Skeletal muscle tissue (tissue), 5 donors: ENCODE measurements at places on chromosomes 3 and 15. TPM values are rescaled to one million over a fixed set of nuclear protein-coding genes. Genes with fewer than 3 reads are reported as not detected.

CCDC12 gene
- 27.1 TPM for total RNA-seq

RHCG gene
- total RNA-seq, result not detected

CADPS gene
- total RNA-seq, result 1.0 TPM

COMMD4 gene
- 13.6 TPM for total RNA-seq

GOLGA8A gene
- total RNA-seq, result 8.9 TPM

C2CD4B gene
- 8.4 TPM for total RNA-seq

ZDHHC19 gene
- not detected for total RNA-seq

CPLX3 gene
- not detected for total RNA-seq

GATA2 gene
- total RNA-seq, result 0.52 TPM

CLSTN2 gene
- 4.7 TPM for total RNA-seq

GPR15 gene
- not detected for total RNA-seq

A4GNT gene
- not detected for total RNA-seq

CAND2 gene
- total RNA-seq, result 22.4 TPM

GMPPB gene
- total RNA-seq, result 9.9 TPM

GOLGA8J gene
- not detected for total RNA-seq

PGBD4 gene
- total RNA-seq, result 1.0 TPM

MASP1 gene
- 5.7 TPM for total RNA-seq

CX3CR1 gene
- total RNA-seq, result 3.1 TPM

SLC15A2 gene
- 33.4 TPM for total RNA-seq

HCN4 gene
- total RNA-seq, result under 0.01 TPM

FBXO40 gene
- 4.2 TPM for total RNA-seq

SKOR1 gene
- under 0.01 TPM for total RNA-seq

WHAMM gene
- 6.8 TPM for total RNA-seq

LRTM1 gene
- 106 TPM for total RNA-seq

DYNLT2B gene
- 4.2 TPM for total RNA-seq

CASR gene
- total RNA-seq, result not detected

LRRN1 gene
- 19.8 TPM for total RNA-seq

PLA2G4F gene
- not detected for total RNA-seq

USP13 gene
- total RNA-seq, result 26.1 TPM

LRRIQ4 gene
- total RNA-seq, result not detected

CD96 gene
- total RNA-seq, result under 0.01 TPM

SPATA12 gene
- not detected for total RNA-seq

CCR5 gene
- total RNA-seq, result 0.52 TPM

AKAP13 gene
- 129 TPM for total RNA-seq

ALDH1A2 gene
- total RNA-seq, result 11.0 TPM

GOLGA6L4 gene
- 0.52 TPM for total RNA-seq

ASB14 gene
- total RNA-seq, result not detected

SH3BP5 gene
- 24.0 TPM for total RNA-seq

INTS14 gene
- 24.5 TPM for total RNA-seq

HTR3E gene
- not detected for total RNA-seq

RTP4 gene
- total RNA-seq, result 1.0 TPM

CCDC54 gene
- total RNA-seq, result not detected

TM4SF1 gene
- 81.4 TPM for total RNA-seq

AMT gene
- 2.6 TPM for total RNA-seq

CCDC50 gene
- total RNA-seq, result 24.0 TPM

IP6K1 gene
- 23.5 TPM for total RNA-seq

ARNT2 gene
- 2.1 TPM for total RNA-seq

ARHGEF26 gene
- total RNA-seq, result 7.3 TPM

CCR8 gene
- total RNA-seq, result not detected

CSPG5 gene
- 1.0 TPM for total RNA-seq

DENND6A gene
- total RNA-seq, result 29.7 TPM

TPRG1 gene
- 6.8 TPM for total RNA-seq

UBXN7 gene
- 26.1 TPM for total RNA-seq

PLCB2 gene
- total RNA-seq, result 3.7 TPM

TUSC7 gene
- total RNA-seq, result not detected

RGMA gene
- 5.7 TPM for total RNA-seq

KNG1 gene
- 0.52 TPM for total RNA-seq
